Activated T-helper 17 cell treated with anti-CD3 and anti-CD28 coated beads, Interleukin-2, amount 50 U/mL, for 72 hours (primary cell): ENCODE measurements at places on chromosomes 6 and 20. TPM values are rescaled to one million over a fixed set of nuclear protein-coding genes. Genes with fewer than 3 reads are reported as not detected.

Gene PDYN
- total RNA-seq: not detected

Gene SRPK1
- 83.5 TPM for total RNA-seq

Gene NHSL1
- total RNA-seq: 1.1 TPM

Gene FAM217A
- total RNA-seq: not detected

Gene TGM3
- not detected for total RNA-seq

Gene FLRT3
- not detected for total RNA-seq

Gene VSX1
- total RNA-seq: not detected

Gene HMGCLL1
- not detected for total RNA-seq

Gene PHACTR3
- not detected for total RNA-seq

Gene EFCAB8
- total RNA-seq: 0.45 TPM

Gene SLC44A4
- total RNA-seq: not detected

Gene C6orf163
- total RNA-seq: 3.0 TPM

Gene CGAS
- total RNA-seq: 37.5 TPM

Gene WFDC5
- total RNA-seq: not detected

Gene SLX4IP
- 3.9 TPM for total RNA-seq
